Neural crest cell (in vitro differentiated cells): ENCODE measurements at places on chromosomes 5 and 9. TPM values are rescaled to one million over a fixed set of nuclear protein-coding genes. Genes with fewer than 3 reads are reported as not detected.

DNA sequence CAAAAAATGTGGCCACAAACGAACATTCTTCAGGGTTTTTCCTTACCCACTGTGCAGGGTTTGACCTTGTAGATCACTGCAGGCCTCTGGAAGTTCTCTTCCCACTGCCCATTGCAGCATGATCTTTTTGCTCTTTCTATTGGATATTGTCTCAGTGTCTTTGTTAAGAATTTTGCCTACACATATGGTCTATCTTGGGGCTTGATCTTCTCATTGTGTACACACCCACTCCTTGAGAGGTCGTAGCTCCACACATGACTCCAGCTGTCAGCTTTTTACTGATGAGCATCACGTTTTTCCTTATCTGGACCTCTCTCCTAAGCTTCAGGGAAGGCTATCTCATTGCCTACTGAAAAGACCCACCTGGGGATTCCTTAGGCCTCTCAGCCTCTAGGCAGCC is 3.0 kb upstream of the GLRX start:
- DNase-seq: no peak

DNA sequence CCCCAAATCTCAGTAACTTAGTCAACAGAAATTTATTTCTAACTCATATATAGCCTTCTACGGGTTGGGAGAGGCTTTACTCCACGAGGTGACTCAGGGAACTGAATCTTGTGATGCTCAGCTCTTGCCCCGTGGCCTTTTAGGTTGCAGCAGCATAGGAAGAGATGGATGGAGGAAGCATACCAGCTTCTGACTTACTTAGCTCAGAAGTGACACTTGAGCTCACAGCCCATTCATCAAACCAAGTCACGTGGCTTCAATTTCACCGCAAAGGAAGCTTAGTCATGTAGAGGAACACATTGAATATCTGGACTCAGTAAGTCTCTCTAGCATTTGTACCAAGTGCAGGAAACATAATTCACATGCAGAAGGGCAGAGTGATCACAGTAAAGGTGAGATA is 124.1 kb upstream of the KCNN2 start:
- DNase-seq: no peak

DNA sequence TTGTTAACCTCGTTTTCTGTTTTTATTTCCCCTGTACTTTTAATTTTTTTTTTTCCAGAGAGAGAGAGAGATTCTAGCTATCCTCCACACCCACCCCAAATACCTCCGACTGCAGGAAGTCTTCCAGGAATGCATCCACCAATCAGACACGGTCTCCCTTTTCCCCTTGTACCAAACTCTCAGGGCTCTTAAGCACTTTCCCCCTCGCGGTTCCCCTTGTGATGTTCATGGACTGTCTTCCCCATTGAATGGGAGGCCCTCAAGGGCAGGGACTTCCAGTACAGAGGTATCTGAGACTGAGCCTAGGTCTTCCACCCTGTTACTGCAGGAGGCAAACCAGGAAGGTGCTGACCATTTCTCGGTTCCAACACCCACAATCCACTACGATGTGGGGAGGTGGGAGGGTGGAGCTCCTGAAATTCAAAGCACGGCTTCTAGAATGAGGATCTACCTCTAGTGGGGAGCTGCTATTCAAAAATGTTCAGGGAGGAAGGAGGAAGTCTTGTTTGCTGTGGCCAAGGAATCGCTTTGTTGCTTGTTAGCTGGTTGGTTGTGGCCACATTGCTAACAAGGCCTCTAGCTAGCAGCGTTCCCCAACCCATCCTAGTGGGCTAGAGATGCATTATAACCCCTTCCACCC is 37.5 kb upstream of the PTGS1 start:
- DNase-seq: no peak

NPR3 gene
- 6.8 and 8.5 TPM in 2 replicates for total RNA-seq

SLC23A1 gene
- total RNA-seq: not detected in 2 replicates

TRPM3 gene
- 0.91 and 1.4 TPM in 2 replicates for total RNA-seq

PLPP1 gene
- 13.2 and 14.1 TPM in 2 replicates for total RNA-seq

GARIN3 gene
- not detected in 2 replicates for total RNA-seq
